Frontal cortex (tissue), 4 donors: ENCODE measurements at places on chromosomes 2 and 18.

DNA sequence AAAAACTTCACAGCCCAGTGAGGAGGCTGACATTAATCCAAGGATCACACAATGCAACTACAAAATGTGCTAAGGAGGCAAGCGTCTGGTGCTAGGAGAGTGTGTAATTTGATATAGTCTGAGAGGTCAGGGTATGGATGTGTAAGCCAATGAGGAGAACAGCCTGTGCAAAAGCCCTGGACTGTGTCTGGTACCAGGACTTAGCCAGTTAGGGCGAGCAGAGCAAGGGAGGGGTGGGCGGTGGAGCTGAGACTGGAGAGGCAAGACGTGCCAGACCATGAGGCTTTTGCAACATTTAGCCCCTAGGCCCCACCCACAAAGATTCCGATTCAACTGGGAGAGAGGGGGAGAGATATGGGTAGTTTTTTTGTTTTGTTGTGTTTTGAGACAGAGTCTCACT, 33.5 kb upstream of the SPRED2 start:
- no peak for DNase-seq

DNA sequence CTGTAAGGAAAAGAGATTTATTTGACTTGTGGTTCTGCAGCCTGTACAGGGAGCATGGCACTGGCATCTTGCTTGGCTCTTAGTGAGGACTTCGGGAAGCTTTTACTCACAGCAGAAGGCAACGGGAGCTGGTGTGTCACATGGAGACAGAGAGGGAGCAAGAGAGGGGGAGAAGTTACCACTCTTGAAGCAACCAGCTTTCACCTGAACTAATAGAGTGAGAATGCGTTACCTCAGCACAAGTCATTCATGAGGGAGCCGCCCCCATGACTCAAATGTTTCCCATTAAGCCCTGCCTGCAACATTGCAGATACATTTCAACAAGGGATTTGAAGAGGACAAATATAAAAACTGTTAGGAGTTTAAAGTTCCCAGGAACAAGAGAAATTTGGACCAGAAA, 190.0 kb downstream of the CYRIA start:
- no peak for DNase-seq

- DNase-seq: no peak
Measured at GRCh38 chr2:40192864-40193669, 258.8 kb downstream of the SLC8A1 start.

DNA sequence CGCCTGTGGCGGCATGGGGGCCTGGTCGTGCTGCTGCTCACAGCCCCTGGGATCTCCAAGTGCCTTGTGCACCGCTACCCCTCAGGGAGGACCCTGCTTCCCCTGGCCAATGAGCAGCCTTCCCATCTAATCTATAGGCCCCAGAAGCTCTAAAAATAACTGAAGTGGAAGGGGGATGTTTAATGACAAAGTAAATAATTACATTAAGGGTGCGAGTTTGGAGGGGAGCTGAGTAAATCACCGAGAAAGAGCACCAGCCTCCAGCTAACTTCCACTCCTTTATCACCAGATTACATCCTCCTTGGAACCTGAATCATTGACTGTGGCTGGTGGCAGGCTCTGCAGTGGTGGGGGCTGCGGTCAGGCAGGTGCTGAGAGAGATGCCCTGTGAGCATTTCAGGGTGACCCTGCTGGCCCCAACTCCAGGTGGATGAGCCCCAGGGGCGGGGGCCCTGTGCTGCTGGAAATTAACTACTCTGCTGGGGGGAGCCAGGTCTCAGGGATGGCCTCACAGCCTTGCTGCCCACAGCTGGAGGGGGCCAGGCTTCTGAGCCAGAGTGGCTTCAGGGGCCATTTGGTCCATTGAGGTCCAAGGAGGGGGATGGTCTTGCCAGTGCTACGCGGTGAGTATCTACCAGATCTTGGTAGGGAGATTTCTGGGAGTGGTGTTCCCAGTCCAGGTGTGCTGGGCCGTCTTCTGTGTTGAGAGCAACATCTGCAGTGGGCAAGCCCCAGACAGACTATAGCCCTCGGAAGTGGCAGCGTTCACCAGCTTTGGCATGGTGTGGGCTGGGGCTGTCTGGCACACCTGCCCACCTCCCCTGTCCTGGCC, 74.2 kb downstream of the GLI2 start:
- DNase-seq: no peak

- no peak for DNase-seq
Measured at GRCh38 chr2:32805104-32806095, 141.4 kb upstream of the LTBP1 start.

DNA sequence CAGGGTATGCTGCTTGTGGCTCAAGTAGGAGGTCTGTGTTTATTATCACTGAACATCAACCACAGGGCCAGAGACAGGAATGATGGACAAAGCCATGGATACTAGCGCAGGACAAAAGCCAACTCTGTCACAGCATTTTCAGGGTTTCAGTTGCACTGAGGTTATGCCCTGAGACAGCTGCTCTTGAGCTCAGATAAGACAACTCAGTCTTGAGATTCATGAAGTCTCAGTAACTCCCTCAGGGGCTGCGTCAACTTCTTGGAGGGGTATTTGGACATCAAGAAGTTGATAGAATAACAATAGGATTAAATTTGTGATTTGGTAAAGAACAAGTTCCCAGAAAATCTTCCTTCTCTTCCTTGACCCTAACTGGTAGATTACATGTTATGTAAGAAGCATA, 287.0 kb upstream of the SLC14A2 start:
- DNase-seq: no peak

GRCh38 chr2:9097239-9097638, 93.8 kb upstream of the MBOAT2 start:
- no peak for DNase-seq

GRCh38 chr2:70010576-70011111, 49.2 kb upstream of the ASPRV1 start:
- DNase-seq: no peak

- no peak for DNase-seq
Measured at GRCh38 chr2:234754126-234754525, 197.7 kb upstream of the SH3BP4 start.

DNA sequence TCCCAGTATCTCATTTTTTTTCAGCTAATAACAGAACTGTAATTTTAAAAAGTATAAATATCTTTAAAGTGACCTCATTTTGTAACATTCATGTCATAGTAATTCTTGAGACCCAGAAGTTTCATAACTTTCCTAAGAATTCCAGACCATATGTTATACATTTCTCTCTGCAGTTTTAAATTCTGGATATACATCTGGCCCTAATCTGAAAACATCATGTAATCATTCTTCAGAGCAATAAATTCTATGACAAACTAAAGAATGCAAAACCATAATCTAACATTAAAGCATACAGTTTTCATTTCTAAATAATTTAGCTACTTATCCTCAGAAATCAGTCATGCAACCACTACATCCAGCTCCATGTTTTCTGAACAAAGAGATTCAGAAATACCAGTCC, 198.3 kb upstream of the SLC35G4 start:
- no peak for DNase-seq

DNA sequence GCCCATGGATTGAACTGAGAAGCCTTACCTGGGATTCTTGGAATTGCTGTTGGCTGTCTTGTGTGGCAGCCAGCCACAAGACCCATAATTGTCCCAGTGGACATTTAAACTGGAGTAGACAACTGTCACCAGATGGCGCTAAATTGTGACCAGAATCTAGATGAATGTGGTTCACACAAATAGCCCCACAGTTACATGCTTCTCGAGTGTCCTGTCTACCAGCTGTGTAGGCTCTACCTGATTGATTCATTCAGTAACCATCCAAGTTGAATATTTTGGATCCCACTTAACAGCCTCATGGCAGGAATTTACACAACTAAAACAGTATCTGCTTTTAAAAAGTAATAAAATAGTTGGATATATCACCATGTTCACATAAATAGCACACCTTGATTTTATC, 73.2 kb downstream of the MAP4K4 start:
- no peak for DNase-seq

- DNase-seq: no peak
Measured at GRCh38 chr2:173545364-173545763, 190.7 kb downstream of the CDCA7 start.

- DNase-seq: no peak
Measured at GRCh38 chr2:21067859-21068537, 24.1 kb upstream of the APOB start.

DNA sequence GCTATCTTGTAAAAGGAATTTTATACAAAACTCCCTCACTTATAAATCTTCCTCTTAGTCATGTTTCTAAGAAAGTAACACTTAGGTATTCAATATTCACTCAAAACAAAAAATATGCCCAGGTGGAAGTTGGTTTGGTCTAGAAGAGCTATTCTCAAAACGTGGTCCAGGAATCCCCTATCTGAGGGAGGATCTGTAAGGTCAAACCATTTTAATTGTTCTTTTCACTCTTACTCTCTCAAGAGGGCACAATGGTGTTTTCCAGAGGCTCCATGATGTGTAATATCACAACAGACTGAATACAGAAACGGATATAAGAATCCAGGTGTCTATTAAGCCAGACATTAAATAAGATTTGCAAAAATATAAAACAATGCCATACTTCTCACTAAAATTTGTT, 9.9 kb downstream of the MOB1A start:
- no peak for DNase-seq

DNA sequence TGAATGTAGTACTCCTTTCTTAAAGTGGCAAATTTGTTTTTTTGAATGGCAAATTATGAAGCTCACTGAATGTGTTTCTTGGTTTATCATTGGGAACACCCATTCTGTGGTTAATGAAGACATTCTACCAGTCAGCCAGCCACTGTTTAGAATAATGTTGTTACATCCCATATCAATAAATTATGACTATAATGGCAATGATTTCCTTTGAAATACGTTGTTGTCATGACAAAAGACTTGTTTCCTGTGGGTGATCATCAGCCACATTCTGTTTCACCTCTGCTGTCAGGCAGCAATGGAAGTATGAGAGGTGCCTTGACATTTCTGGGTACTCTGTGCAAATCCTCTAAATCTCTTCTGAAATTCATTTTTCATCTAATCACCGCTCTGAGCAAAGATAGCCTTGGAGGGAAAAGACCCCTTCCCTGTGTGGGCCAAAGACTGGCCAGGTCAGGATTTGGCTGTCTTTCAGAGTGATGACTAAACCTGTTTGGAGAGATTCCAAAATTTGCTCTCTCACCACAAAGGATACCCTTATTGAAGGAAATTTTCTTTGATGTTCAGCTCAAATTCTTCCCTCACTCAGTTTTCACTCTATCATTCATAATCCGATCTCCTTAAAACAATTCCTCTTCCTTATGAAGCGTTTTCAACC, 869.2 kb downstream of the BCL11A start:
- DNase-seq: no peak
